ENCODE measurements at places on chromosomes 6 and 20.

DNA sequence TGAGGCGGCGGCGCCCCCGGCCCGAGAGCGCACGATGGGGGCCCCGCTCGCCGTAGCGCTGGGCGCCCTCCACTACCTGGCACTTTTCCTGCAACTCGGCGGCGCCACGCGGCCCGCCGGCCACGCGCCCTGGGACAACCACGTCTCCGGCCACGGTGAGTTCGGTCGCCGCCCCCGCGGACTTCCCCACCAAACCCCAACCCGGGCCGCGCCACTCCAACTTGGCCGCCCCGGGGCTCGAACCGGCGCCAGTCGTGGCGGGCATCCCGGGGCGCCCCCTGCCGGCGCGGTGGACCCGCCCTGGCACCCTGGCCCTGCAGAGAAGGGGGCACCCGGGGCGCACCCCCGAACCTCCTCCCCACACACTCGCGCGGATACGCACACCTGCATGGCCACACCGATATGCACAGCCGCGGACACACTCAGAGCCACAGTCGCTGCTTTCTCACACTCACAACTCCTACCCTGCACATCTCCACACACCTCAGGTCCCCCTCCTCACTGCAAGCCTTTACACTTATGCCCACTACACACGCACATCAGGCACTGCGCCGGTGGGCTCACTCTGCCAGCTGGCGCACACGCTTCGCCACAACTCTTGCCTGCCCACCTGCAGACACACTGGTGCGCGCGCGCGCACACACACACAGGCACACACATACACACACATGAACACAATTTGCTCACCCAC, 535 bp downstream of the VSTM2L start:
- peaks cover 5% of the 10 kb centered on the region for H3K4me1 ChIP-seq
- H3K36me3 ChIP-seq = no peaks in the 10 kb centered on the region
- no peak overlapping the region for H3K4me3 ChIP-seq
- H3K27ac ChIP-seq = no peak overlapping the region

DNA sequence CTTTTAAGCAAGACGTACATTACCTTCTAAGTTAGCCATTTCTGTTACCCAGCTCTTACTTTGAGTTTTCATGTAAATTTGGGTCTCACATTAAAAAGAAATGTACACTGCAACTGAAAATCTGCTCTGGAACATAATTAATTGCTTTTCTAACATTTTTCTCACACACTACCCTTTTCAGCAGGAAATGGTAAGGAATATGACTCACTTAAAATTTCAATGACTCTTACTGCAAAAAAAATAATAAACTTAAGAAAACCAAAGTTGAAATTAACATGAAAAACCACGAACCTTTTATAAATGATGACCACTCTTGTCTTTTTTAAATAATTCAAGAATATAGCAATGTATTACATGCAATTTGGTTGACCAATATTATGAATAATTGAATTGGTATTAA, 1.3 kb downstream of the CGA start:
- no peak overlapping the region for H3K4me3 ChIP-seq
- no peaks in the 10 kb centered on the region for H3K4me1 ChIP-seq
- no peak overlapping the region for H3K27ac ChIP-seq

DNA sequence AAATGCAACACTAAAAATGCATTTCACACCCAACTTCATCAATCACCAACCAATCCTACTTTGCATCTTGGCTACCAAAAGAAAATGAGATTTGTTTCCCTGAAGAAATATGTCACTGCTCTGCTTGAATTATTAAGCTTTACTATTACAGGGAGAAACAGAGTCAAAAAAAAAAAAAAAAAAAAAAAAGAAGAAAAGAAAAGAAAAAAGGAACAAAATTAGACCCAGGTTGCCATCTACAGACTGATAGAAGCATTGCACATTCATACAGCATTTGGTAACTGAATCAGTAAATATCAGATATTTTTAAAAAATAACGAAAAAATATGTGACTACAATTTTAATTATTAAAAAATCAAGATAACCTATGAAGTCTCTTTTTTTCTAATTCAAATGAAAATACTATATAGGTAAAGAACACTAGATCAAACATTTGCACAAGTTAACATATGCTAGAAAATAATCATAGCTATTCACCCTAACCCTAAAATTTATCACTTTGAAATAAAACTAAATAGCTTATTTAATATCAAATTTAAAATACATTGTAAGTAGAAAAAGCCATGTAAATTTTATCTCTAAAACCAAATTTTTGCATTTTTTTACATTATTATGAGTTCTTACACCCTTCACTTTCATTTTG, 83.3 kb downstream of the DCDC2 start:
- H3K4me1 ChIP-seq = no peaks in the 10 kb centered on the region
- DNase-seq = no peak
- no peak overlapping the region for H3K27ac ChIP-seq
- no peak overlapping the region for H3K4me3 ChIP-seq

DNA sequence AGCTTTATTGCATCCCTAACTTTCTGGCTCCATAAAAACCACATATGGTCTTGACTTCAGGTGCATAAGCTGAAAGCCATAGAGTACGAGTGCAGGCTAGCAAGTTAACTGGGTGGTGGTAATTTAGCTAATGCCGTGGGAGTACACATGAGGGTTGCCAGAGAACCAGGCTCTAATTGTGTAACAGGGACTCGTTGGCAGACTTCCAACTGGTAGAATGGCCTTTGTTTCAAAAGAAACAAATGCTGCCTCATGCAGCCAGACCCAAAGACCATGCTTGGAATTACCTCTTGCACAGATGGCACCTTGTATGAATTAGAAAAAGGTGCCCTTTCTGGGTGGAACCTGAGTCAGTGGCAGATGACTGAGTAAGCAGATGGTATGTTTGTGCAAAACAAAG, 73.2 kb downstream of the LY86 start:
- peaks cover 7% of the 10 kb centered on the region for H3K4me1 ChIP-seq
- no peak for DNase-seq
- H3K36me3 ChIP-seq = no peaks in the 10 kb centered on the region
- H3K27ac ChIP-seq = no peak overlapping the region
- H3K4me3 ChIP-seq = no peak overlapping the region

DNA sequence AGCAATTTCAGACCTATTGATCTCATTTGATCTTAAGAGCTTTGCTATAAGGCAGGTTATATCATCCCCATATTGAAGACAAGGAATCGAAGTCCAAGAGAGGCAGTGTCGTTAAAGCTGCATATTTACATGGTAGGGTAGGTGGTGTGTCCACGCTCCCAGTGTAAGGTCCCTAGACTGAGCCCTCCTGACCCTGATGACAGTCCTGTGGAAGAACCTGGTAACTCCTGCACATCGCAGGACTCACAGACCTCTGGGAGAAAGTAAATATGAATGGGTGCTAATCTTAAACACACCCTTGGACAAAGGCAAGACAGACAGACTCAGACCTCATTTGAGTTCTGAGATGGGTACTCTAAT, 602 bp upstream of the HLA-DPB1 start:
- DNase-seq = no peak
- no peaks in the 10 kb centered on the region for H3K27me3 ChIP-seq
- peak overlapping the region; percentile 49 for H3K27ac ChIP-seq

DNA sequence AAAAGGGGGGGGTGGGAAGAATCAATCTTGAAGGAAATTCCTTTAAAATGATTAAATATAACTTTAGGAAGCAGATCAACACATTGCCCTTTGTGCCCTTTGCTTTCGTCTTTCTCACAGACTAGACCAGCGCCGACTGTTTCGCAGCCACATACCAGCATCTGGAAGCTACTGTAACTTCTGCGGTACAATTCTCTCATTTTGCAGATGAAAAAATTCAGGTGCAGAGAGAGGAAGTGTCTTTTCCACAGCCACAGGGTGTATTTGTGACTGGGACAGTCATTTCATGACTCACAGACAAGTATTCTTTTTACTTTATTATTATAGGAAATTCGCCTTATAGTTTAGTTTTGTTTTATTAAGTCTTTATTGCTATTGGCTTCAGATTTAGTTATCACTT, 84.2 kb downstream of the UST start:
- H3K4me1 ChIP-seq = no peaks in the 10 kb centered on the region
- no peaks in the 10 kb centered on the region for H3K36me3 ChIP-seq
- H3K27ac ChIP-seq = no peak overlapping the region
- H3K4me3 ChIP-seq = no peak overlapping the region

DNA sequence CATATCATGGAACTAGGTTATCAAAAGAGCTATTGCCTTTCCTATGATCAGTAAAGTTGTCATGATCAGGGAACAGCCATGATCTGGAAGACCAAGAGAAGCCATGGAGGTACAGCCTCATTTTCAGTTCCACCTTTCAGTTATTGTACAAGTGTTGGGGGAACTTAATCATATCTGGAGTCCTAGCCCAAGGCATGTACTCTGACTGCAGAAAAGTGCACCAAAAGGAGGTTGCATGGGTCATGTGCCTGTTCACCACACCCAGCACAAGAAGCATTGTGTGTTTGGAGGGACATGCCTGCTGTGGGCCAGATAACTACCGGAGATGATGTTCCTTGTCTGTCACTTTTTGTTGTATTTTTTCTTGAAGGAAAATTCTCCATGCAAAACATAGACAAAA, 185.8 kb upstream of the MAN1A1 start:
- H3K27ac ChIP-seq = no peak overlapping the region
- no peak for DNase-seq
- no peak overlapping the region for H3K4me3 ChIP-seq
- H3K27me3 ChIP-seq = no peaks in the 10 kb centered on the region

GRCh38 chr20:34579979-34580940, 21.7 kb downstream of the MAP1LC3A start:
- H3K27me3 ChIP-seq = no peaks in the 10 kb centered on the region
- H3K27ac ChIP-seq = no peak overlapping the region
- no peaks in the 10 kb centered on the region for H3K4me1 ChIP-seq
- no peak for DNase-seq
- H3K4me3 ChIP-seq = no peak overlapping the region

DNA sequence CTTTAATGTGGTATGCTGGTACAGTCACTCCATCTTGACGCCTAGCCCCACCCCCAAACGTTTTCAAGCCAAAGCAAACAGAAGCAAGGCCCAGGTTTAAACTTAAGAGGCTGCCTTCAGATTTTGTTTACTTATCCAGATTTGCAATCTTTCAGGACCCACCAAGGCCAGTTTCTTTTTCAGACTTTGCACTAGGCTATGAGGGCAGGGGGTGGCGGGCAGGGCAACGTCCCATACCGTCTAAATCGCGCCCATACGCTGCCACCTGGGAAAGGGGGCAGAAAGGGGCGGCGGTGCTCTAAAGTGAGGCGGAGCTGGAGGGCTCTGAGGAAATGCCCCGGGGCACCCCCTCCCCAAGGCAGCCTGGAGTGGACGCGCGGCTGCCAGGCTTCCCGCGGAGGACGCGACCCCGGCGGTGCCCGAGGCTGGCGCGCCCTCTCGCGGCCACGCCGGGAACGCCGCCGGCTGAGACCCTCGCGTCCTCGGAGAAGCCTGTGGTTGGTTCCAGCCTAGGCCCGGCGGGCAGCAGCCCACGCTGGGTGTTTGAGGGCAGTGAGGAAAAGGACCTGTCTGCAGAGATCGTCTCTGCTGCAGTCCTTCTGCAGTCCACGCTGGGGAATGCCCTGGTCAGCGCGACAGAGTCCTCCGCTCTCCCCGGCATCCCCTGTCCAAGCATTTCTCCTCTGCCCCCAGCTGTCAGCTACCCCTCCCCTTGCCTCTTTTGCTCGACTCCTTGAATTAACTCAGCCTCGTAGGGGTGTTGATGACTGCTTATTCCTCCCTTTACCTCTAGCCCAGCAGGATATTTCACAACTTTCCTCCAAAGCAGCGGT, 129.2 kb upstream of the PRND start:
- H3K4me3 ChIP-seq = peak overlapping the region; percentile 37
- no peaks in the 10 kb centered on the region for H3K36me3 ChIP-seq
- no peaks in the 10 kb centered on the region for H3K27me3 ChIP-seq
- H3K27ac ChIP-seq = no peak overlapping the region

- no peaks in the 10 kb centered on the region for H3K36me3 ChIP-seq
- no peak overlapping the region for H3K27ac ChIP-seq
- H3K4me1 ChIP-seq = peaks cover 7% of the 10 kb centered on the region
Measured at GRCh38 chr6:150622941-150623874, 23.5 kb downstream of the PLEKHG1 start.

- H3K27me3 ChIP-seq = no peaks in the 10 kb centered on the region
- DNase-seq = peak; percentile 88
- H3K4me1 ChIP-seq = peaks cover 16% of the 10 kb centered on the region
Measured at GRCh38 chr6:30626484-30627366, at the start of gene ATAT1. Gene ATAT1 (plus strand): TSS chr6:30626874.

- no peak overlapping the region for H3K27ac ChIP-seq
- no peaks in the 10 kb centered on the region for H3K36me3 ChIP-seq
- no peak for DNase-seq
- peaks cover 16% of the 10 kb centered on the region for H3K4me1 ChIP-seq
Measured at GRCh38 chr6:5302220-5302946, 41.1 kb downstream of the FARS2 start.

DNA sequence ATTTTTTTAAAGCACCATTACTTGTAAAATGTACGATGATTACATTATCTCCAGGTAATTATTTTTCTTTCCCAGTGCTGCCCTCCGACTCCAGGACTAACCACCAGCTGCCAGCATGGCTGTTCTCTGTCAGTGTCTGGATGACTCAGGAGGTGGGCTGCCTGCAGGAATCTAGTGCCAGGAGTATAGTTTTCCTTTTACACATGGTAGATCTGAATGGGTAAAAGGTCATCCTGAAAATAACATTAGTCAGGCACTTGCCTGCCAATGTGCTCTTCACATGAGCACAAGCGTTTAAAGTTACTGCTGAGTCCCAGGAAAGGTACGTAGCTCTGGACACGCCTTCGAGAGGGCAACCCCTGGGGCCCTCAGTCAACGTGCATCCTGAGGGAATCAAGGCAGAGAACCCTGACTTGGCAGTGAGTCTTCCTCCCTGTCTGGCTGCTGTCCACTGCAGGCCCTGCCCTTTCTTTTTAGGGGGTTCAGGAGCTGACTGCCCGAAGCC, 2.4 kb downstream of the DYNLT1 start:
- peaks cover 6% of the 10 kb centered on the region for H3K36me3 ChIP-seq
- no peaks in the 10 kb centered on the region for H3K27me3 ChIP-seq
- H3K27ac ChIP-seq = peak overlapping the region; percentile 98

DNA sequence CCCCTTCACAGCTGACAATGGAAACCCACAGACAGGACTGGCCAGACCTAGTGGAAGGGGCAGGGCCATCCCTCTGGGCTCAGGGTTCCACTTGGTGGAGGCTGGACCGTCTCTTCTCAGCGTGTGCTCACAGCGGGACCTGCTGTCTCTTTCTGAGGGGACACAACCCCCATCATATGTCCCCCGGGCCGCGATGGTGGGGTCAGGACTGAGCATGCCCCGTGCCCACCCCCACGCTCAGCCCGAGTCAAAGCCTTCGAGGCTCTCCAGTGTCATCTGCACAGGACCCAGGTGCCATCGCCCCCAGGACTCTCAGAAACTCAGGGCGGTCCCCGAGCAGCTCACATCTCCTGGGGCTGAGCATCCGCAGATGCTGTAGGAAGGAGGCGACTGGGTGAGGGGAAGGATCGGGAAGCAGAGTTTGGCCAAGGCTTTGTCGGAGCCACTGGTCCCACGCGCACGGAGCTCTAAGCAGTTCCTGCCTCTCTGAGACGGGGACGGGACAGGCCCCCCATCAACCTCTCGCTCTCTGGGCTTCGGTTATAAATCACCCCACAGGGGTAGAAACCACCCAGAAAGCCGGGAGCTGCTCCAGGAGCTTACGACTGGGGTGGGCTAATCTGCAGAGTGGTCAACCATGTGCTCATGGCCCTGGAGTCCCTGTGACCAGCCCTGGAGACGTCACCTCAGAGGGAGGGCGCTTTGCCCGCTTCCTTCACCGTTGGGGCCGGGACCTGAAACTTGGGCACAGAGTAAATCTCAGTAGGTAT, 183.4 kb upstream of the SULF2 start:
- H3K36me3 ChIP-seq = no peaks in the 10 kb centered on the region
- H3K4me1 ChIP-seq = no peaks in the 10 kb centered on the region
- H3K27ac ChIP-seq = no peak overlapping the region
- DNase-seq = no peak
- no peak overlapping the region for H3K4me3 ChIP-seq
